Chondrocyte (in vitro differentiated cells): ENCODE measurements at places on chromosomes 7 and 10. TPM values are rescaled to one million over a fixed set of nuclear protein-coding genes. Genes with fewer than 3 reads are reported as not detected.
A peak's percentile ranks its signal among the peaks of the same experiment; 100 is the strongest.

- no peaks in the 10 kb centered on the region for H3K27me3 ChIP-seq
- no peak overlapping the region for H3K4me3 ChIP-seq
- no peak overlapping the region for H3K27ac ChIP-seq
- DNase-seq, result no peak
- H3K4me1 ChIP-seq, result peaks cover 2% of the 10 kb centered on the region
Observed at GRCh38 chr10:69904533-69904932, 102.8 kb downstream of the COL13A1 start.

DNA sequence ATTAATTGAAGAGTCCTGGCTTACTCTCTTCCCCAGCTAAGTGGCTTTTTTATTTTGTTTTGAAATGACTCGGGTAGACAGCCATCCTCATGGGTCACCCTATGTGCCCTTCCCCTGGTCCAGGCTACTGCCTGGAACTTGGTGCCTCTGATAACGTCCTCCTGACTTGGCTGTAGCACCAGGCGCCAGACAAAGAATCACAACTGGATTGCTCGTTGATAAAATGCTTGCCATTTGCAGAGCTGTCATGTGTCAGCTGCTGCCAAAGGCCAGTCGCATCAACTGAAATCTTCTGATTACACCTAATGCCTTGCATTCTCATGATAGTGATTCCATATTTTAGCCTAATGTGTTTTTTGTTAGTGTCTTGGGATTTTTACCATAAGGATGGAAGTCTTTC, 27.4 kb upstream of the ABLIM1 start:
- no peaks in the 10 kb centered on the region for H3K27me3 ChIP-seq
- DNase-seq, result no peak
- peaks cover 45% of the 10 kb centered on the region for H3K4me1 ChIP-seq
- no peak overlapping the region for H3K4me3 ChIP-seq
- peak overlapping the region; percentile 77 for H3K27ac ChIP-seq
- H3K36me3 ChIP-seq, result no peaks in the 10 kb centered on the region

GRCh38 chr10:106997721-106998120, 166.8 kb downstream of the SORCS1 start:
- no peak overlapping the region for H3K27ac ChIP-seq
- H3K36me3 ChIP-seq, result no peaks in the 10 kb centered on the region
- peaks cover 15% of the 10 kb centered on the region for H3K4me1 ChIP-seq
- peaks cover 4% of the 10 kb centered on the region for H3K27me3 ChIP-seq
- no peak for DNase-seq

Gene GIMAP5
- total RNA-seq, result not detected in 3 replicates

Gene COL17A1
- total RNA-seq, result not detected in 3 replicates

- H3K27ac ChIP-seq, result no peak overlapping the region
- peaks cover 13% of the 10 kb centered on the region for H3K27me3 ChIP-seq
- H3K36me3 ChIP-seq, result no peaks in the 10 kb centered on the region
- DNase-seq, result no peak
Observed at GRCh38 chr10:71736570-71736952, 17.0 kb upstream of the C10orf105 start.

DNA sequence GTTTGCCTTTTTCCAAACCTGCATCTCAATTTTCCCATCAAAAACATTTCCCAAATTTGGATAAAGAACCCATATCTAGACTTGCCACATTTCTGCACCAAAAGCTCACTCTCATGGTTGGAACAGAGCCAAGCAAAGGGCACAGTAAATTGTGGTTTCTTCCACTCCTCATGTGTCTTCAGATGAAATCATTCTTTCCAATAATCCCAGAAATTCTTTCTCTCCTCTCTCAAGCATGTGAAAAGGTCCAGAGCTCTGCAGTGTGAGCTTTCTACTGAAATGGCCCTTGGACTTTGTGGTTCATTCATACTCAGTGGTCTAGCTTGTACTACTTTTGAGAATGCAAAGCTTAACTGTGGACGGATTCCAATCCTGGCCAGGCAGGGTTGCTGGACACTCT, 19.8 kb downstream of the PRSS2 start:
- DNase-seq, result no peak
- H3K27ac ChIP-seq, result no peak overlapping the region
- H3K36me3 ChIP-seq, result no peaks in the 10 kb centered on the region

Gene MYOZ1
- 4.2 to 18.4 TPM (median 5.2 TPM) in 3 replicates for total RNA-seq

DNA sequence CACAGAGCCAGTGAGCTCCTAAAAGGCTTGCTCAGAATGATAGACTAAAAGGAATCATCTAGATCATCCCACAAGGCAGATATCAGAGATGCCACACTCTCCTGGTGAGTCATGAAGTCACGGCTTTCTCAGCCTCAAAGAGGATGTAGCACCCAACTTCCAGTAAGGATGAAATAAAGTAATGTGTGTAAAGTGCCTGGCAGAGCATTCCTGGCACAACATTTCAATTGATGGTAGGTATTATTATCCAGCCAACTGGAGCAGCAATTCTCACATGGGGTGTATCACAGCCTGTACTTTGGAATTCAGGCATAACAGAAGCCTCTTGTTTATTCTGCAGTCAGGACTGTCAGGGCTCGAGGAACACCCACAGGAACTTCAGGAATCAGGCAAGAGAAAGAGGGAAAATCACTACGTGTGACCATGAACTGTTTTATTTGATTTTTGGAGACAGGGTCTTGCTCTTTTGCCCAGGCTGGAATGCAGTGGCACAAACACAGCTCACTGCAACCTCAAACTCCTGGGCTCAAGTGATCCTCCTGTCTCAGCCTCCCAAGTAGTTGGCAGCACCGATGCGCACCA, 5.3 kb upstream of the NAT16 start:
- H3K4me1 ChIP-seq, result peaks cover 10% of the 10 kb centered on the region
- H3K27ac ChIP-seq, result no peak overlapping the region
- no peak overlapping the region for H3K4me3 ChIP-seq
- DNase-seq, result no peak
- no peaks in the 10 kb centered on the region for H3K36me3 ChIP-seq
- peaks cover 6% of the 10 kb centered on the region for H3K27me3 ChIP-seq

Gene OR2A42
- total RNA-seq, result 0.12 to 0.31 TPM in 2 of 3 replicates, not detected in the other

DNA sequence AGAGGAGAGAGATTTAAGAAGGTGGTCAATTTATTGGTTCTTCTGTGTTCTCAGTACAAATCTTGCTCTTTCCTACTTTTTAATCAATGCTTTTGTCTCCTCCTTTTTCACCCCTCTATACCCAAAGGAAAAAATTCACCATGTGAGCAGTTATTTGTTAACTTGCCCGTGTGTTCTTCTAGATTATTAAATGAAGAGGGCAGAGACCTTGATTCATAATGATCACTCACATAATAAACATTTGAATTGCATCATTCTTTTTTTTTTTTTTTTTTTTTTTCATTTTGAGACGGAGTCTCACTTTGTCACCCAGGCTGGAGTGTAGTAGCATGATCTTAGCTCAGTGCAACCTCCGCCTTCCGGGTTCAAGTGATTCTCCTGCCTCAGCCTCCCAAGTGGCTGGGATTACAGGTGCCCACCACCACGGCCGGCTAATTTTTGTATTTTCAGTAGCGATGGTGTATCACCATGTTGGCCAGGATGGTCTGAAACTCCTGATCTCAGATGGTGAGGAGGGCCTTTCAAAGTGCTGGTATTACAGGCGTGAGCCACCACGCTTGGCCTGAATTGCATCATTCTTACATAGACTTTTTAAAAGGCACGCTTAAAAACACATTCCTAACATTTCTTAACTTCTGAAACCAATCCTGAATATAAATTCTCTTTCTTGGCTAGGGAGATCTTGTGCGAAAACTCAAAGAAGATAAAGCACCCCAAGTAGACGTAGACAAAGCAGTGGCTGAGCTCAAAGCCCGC, 3.6 kb downstream of the GARS1 start:
- H3K36me3 ChIP-seq, result peaks cover 56% of the 10 kb centered on the region
- no peaks in the 10 kb centered on the region for H3K27me3 ChIP-seq
- peak overlapping the region; percentile 100 for H3K27ac ChIP-seq
- DNase-seq, result no peak
- H3K4me3 ChIP-seq, result peak overlapping the region; percentile 100

GRCh38 chr10:15439341-15439842, 68.3 kb upstream of the FAM171A1 start:
- peaks cover 3% of the 10 kb centered on the region for H3K27me3 ChIP-seq
- no peaks in the 10 kb centered on the region for H3K36me3 ChIP-seq
- H3K27ac ChIP-seq, result peak overlapping the region; percentile 82
- DNase-seq, result no peak
- peaks cover 22% of the 10 kb centered on the region for H3K4me1 ChIP-seq
- H3K4me3 ChIP-seq, result peak overlapping the region; percentile 67

DNA sequence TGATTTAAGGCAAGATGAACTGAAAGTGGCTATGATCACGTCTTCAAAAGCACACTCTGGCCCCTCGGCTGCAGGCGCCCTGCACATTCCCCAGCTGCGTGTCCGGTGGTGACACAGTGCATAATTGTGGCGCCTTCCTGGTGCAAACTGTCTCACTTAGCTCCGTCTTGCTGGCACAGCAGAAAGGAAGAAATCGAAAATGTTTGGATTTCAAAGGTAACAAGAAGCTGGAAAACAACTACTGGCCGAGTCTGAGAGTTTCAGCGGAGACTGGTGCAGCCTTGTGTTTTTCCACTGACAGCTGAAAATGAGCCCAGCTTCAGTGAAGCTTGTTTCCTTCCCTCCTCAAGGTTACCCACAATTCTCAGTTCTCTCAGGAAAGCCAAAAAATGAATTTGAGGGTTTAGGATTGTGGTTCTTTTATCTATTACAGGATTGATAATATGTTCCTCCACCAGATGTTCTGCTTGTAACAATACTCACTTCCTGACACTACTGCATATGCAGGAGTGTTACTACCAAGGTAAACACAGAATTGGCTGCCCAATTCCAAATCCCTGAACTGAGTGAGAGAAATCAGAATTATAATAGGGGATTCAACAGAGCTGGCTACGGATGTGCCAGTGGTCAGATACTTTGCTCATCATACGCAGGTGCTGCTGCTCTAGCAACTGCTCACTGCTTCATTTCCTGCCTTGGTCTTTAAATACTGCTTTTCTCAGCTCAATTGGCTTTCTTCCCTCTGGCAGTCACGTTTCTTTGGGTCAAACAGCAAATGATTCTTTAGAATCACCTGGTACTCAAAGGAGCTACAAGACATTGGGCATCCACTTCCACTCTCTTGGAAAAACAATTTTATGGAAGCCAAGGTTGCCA, 63.7 kb downstream of the TRUB1 start:
- H3K4me1 ChIP-seq, result peaks cover 36% of the 10 kb centered on the region
- DNase-seq, result no peak
- no peaks in the 10 kb centered on the region for H3K27me3 ChIP-seq
- peak overlapping the region; percentile 84 for H3K27ac ChIP-seq
- H3K4me3 ChIP-seq, result peak overlapping the region; percentile 74
- no peaks in the 10 kb centered on the region for H3K36me3 ChIP-seq

Gene CDH23
- not detected in 3 replicates for total RNA-seq

Gene GTPBP4
- 48.5 to 57.8 TPM (median 54.8 TPM) in 3 replicates for total RNA-seq

GRCh38 chr7:135151533-135151932, 3.7 kb downstream of the TMEM140 start:
- no peak overlapping the region for H3K27ac ChIP-seq
- no peak for DNase-seq
- H3K27me3 ChIP-seq, result no peaks in the 10 kb centered on the region
- H3K4me1 ChIP-seq, result peaks cover 5% of the 10 kb centered on the region
- H3K36me3 ChIP-seq, result peaks cover 19% of the 10 kb centered on the region
- no peak overlapping the region for H3K4me3 ChIP-seq

- no peak overlapping the region for H3K4me3 ChIP-seq
- peaks cover 4% of the 10 kb centered on the region for H3K36me3 ChIP-seq
Observed at GRCh38 chr7:45026984-45027773, 27.2 kb downstream of the CCM2 start.

DNA sequence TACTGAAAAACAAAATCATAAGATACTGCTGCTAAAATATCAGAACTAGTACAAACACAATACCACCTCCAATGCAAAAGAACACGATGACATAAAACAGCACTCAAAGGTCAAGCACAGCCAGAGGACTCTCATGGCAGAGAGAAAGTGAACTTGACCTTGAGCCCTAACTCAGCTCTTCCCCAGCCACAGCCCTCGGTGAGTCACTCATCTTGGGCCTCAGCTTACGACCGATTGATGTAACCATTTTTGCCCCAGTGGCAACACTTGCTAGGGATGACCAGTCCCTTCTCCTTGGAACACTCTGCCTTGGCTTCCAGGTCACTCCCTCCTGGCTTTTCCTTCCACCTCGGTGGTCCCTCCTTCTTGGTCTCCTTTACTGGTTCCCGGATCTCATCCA, 77.8 kb downstream of the JAZF1 start:
- H3K27me3 ChIP-seq, result no peaks in the 10 kb centered on the region
- no peak for DNase-seq
- no peaks in the 10 kb centered on the region for H3K36me3 ChIP-seq
- peaks cover 53% of the 10 kb centered on the region for H3K4me1 ChIP-seq
- no peak overlapping the region for H3K4me3 ChIP-seq

DNA sequence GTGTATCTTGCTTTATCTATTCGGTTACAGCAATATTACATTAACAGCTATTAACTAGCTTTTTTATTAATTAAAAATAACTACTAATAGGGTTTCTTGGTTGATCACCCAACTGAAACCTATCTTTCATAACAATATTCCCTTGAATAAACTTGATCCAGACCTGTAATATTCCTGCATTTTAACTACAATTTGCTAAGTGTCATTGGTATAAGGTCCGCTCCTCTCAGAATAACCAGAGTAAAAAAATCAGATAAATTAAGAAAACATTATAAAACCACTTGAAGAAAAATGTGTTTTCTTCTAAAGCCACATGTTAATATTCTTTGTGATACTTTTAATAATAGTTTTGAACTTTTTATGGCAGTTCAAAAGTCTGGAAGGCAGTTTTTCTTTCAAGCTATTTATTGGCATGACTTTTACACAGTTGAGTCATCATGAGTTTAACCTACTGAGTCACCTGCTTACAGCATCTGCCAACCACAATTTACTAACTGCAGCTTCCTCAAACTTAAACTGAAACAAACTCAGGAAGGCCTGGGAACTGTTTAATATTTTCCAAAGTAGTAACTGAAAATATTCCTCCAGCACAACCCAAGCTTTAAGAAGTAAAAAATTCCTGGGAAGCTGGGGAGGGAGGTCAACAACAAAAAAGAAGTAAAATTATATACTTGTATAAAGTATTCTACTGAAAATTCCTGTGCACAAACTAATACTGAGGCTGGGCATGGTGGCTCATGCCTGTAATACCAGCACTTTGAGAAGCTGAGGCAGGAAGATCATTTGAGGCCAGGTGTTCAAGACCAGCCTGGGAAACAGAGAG, 103.2 kb downstream of the NRBF2 start:
- no peaks in the 10 kb centered on the region for H3K27me3 ChIP-seq
- peak overlapping the region; percentile 90 for H3K27ac ChIP-seq
- H3K4me3 ChIP-seq, result no peak overlapping the region
- DNase-seq, result no peak
